Activated CD4-positive, alpha-beta T cell treated with anti-CD3 and anti-CD28 coated beads for 4 hours (primary cell): ENCODE measurements at places on chromosomes 6 and 20.

DNA sequence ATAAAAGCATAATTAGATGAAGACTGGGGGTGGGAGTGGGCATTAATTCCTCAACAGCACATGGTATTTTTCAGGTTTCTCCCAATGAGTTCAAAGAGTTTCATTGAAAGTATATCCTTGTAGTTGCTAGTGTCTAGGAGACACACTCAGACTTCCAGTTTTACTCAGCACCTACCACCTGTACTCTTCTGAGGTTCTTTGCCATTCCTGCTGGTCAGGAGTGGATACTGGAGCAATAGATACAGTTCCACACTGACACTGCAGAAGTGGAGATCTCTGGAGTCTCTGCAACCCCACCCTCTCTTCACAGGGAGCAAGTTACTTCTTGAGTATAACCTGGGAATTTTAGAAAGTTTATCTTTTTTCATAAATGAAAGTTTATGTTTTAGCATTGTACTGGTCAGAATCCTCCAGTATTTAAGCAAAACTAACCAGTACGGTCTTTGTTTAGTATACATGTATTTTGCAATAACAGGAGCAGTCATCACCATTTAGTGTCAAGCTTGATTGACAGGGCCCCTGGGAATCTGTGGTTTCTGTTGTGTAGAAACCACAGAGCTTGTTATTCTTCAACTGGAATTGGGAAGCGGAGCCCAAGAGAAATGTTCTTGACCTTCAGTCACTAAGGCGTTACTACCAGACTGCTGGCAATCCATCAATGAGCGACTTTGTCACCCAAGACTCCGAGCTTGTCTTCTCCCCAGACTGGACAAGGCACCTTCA is 148.1 kb downstream of the ZDHHC14 start:
- DNase-seq = no peak

DNA sequence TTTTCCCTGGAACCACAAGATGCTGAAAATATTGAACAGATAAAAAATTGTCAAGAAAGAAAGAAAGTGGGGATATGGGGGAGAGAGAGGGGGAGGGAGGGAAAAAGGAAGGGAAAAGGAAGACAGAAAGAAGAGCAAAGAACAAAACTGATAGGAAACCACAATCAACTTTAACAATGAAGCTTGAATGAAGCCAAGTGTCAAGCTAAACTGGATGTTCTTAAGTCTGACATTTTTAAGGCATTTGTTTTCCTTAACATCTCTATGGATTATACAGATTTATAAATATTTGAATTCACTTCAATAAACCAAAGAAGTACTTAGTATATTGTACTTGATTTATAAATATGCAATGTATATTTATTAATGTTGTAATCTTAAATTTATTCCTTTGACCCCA is 197.6 kb upstream of the SMLR1 start:
- DNase-seq = no peak

DNA sequence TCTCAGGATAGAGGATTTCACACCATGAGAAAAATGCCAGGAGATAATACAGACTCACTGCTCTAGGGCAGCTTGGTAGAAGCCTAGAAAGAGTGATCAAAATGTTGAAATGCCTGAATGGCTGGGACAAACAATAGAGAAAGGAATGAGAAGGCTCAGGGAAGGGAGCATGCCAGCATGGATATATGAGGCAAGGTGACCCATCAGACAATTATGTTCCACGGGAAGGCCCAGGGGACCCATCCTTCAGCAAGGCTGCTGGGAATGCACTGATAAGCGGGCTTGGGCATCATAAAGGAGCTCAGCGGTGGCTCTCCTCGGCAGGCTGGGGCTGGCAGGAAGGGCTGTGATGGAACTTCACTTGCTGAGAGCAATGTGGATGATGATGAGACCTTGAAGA is 12.2 kb downstream of the HEBP2 start:
- no peak for DNase-seq

- DNase-seq = no peak
Observed at GRCh38 chr20:2363587-2363986, 17.1 kb upstream of the TGM6 start.

DNA sequence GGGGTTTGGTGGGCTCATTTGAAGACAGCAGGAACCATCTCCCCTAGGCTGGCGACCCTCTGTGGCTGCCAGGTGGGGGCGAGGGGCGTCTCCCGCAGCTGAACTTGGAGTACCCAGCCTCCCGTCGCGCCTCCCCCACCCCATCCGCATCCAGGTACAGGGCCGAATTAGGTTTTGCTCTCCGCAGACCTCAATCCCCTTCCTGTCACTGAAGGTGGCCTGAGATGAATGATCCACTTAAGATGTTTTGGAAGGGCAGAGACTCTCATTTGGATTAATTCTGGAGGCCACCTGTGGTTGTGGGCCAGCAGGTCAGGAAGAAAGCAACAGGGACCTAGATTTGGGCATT is 493 bp downstream of the CD83 start:
- DNase-seq = no peak

GRCh38 chr6:36120979-36121786 is 9.1 kb upstream of the MAPK13 start:
- peak; percentile 55 for DNase-seq

- no peak for DNase-seq
Observed at GRCh38 chr6:3419624-3420272, 37.1 kb downstream of the SLC22A23 start.

DNA sequence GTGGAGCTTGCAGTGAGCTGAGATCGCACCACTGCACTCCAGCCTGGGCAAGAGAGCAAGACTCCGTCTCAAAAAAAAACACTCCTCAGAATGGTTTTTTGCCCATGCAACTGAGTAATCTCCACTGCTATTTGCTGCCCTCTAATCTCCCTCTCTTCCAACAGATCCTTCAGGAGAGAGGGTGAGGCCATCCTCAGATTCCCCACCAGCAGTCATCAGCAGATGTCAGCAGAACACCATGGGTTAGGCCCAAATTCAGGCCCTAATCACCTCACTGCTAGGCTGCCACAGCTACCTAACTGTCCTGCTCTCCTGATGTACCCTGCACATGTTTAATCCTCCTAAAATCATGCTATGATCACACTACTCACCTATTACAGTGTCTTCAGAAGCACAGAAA is 63.2 kb upstream of the BEND6 start:
- no peak for DNase-seq

GRCh38 chr6:144064402-144065212 is 30.8 kb downstream of the SF3B5 start:
- DNase-seq = peak; percentile 71
